ENCODE measurements at places on chromosomes 3 and 15. TPM values are rescaled to one million over a fixed set of nuclear protein-coding genes. Genes with fewer than 3 reads are reported as not detected.
A peak's percentile ranks its signal among the peaks of the same experiment; 100 is the strongest.

The ZNF717 gene
- 19.8 TPM for total RNA-seq

DNA sequence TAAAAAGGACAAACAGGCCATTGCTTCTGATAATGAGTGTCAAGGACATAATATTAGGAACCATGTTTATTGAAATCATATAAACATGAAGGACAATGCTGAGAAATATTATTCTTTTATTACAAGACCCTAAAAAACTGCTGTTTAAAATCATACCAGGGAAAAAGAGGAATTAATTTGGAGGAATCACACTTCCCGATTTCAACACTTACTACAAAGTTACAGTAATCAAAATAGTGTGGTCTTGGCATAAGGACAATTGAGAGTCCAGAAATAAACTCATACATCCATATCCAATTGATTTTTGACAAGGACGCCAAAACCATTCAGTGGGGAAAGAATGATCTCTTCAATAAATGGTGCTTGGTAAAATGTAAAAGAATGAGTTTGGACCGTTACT, 13.0 kb downstream of the CYP1A1 start:
- H3K4me3 ChIP-seq: no peak overlapping the region
- DNase-seq: no peak
- H3K27ac ChIP-seq: no peak overlapping the region

DNA sequence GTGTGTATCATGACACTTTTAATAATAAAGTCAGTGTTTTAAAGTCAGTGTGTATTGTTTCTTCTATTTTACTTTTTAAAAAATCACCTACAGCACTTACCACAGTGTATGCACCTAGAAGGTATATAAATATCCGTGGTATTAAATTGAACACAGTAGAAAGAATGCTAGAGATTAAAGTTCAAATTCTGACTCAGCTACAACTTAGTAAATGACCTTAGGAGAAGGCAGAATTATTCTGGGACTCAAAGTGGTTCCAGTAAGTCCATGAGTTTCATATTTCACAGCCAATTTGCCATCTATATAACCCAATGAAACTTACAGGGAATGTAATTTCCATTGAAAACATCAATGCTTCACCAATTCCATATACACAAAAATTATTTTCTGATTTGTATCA, 52.7 kb upstream of the MAP4 start:
- peak overlapping the region; percentile 18 for H3K27ac ChIP-seq
- H3K4me3 ChIP-seq: no peak overlapping the region
- no peak for DNase-seq
- no peaks in the 10 kb centered on the region for H3K27me3 ChIP-seq
- H3K36me3 ChIP-seq: no peaks in the 10 kb centered on the region

The ZNF662 gene
- 12.8 TPM for total RNA-seq

The MKRN3 gene
- not detected for total RNA-seq

- H3K4me1 ChIP-seq: no peaks in the 10 kb centered on the region
- H3K27ac ChIP-seq: no peak overlapping the region
- DNase-seq: no peak
Observed at GRCh38 chr3:62361824-62362223, 11.5 kb downstream of the FEZF2 start.

The TGM4 gene
- total RNA-seq: not detected

GRCh38 chr3:133884054-133884886, 11.4 kb downstream of the RAB6B start:
- H3K27me3 ChIP-seq: no peaks in the 10 kb centered on the region
- no peak overlapping the region for H3K4me3 ChIP-seq

DNA sequence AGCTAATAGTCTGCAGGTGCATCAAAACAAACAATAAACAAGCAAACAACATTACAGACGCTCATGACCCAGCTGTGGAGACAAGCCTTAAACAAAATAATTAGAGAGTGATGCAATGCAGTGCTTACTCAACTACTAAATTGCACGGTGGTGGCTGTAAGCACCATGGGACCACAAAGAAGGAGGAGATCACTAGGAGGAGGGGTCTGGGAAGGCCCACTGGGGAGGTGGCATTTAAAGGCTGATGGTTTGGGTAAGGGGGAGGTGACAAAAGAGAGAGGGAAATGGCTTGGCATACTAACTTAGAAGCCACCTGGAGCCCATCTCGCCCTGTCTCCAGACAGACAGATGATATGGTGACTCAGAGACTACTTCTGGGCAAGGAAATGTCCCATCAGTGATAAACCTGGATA, 516.7 kb downstream of the FOXP1 start:
- no peaks in the 10 kb centered on the region for H3K27me3 ChIP-seq
- H3K27ac ChIP-seq: no peak overlapping the region
- H3K4me1 ChIP-seq: no peaks in the 10 kb centered on the region

The RAB6B gene
- 17.7 TPM for total RNA-seq

GRCh38 chr3:45826321-45826720, 15.6 kb downstream of the LZTFL1 start:
- no peak for DNase-seq
- H3K27me3 ChIP-seq: no peaks in the 10 kb centered on the region
- H3K36me3 ChIP-seq: peaks cover 12% of the 10 kb centered on the region
- H3K27ac ChIP-seq: no peak overlapping the region

The LRRIQ4 gene
- total RNA-seq: not detected

The EFHB gene
- total RNA-seq: 2.1 TPM

DNA sequence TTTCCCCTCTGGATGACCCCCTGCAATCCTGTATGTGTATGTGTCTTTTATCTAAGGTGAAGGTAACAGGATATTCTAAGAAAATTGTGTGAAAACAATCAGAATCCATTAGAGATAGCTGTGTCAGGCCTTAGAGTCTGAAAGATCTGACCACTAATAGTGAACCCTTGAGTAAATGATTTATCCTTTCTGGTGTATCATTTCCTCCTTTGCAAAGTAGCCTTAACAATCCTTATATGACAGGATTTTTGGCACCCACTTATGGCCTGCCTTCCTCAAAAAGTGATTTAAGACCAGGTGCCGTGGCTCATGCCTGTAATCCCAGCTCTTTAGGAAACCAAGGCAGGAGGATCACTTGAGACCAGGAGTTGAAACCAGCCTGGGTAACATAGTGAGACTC, 110.2 kb downstream of the RBPMS2 start:
- peaks cover 4% of the 10 kb centered on the region for H3K4me1 ChIP-seq
- H3K4me3 ChIP-seq: no peak overlapping the region
- no peak overlapping the region for H3K27ac ChIP-seq
- DNase-seq: no peak
- H3K27me3 ChIP-seq: no peaks in the 10 kb centered on the region

DNA sequence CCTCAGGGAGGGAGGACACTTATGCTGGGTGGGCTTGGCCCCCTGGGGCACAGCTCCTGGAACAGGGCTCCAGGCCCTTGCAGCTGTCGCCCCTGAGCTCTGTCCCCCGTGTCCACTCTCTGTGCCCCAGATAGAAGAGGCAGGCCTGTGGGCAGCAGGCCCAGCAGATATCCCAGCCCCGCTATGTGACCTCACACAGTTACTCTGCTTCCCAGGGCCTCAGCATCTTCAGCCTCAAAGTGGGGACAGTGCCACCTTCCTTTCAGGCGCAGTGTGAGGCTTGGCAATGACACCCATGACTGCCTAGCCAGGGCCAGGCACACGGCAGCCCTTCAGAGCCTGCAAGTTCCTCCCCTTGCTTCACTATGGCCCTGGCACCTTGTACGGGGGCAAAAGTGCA, 98.4 kb downstream of the IQSEC1 start:
- no peak for DNase-seq
- H3K27ac ChIP-seq: no peak overlapping the region
- peaks cover 4% of the 10 kb centered on the region for H3K4me1 ChIP-seq
- H3K4me3 ChIP-seq: no peak overlapping the region

The LRRC3B gene
- 0.19 TPM for total RNA-seq

DNA sequence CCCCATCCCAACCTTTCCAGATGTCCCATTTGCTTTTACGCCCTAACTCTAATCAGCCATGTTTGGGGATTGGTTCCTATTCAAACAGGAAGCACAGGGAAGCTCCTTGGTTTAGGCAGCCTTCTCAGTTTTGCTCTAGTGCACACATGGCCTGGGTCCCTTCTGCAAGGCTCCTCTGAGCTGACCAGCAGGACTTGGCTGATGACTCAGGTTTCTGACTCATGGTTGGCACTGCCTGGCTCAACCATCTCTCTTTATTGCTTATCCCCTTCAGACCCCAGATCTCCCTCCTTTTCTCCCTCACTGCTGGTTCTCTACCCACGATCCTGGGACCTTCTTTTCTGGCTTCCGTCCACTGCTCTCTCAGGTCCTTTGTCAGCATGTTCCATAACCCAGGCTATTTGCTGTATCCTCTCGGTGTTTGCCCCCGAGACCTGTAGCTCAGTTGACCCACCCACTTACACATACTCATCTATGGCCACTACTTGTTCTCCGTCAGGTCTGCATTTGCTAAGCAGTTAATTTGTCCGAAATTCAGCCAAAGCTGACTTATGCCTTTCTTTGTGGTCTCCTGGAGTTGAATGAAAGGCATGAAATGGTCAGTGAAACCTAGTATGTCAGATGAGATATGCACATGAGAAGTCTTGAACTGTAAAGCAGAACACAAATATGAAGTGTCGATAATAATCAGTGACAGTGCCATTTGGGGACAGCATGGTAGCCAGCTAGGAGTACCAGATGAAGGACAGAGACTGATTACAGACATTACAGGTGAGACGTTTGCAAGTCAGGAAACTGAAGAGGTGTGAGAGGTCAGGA, 323.5 kb upstream of the ROPN1 start:
- no peak overlapping the region for H3K4me3 ChIP-seq
- no peaks in the 10 kb centered on the region for H3K4me1 ChIP-seq
- no peaks in the 10 kb centered on the region for H3K36me3 ChIP-seq
- no peaks in the 10 kb centered on the region for H3K27me3 ChIP-seq
- no peak overlapping the region for H3K27ac ChIP-seq

GRCh38 chr3:180633722-180634121, 31.8 kb downstream of the TTC14 start:
- no peak overlapping the region for H3K27ac ChIP-seq
- H3K36me3 ChIP-seq: no peaks in the 10 kb centered on the region
- H3K4me1 ChIP-seq: no peaks in the 10 kb centered on the region
- H3K4me3 ChIP-seq: no peak overlapping the region
- H3K27me3 ChIP-seq: no peaks in the 10 kb centered on the region

The CYP1A1 gene
- total RNA-seq: 0.13 TPM

Data from kidney (tissue), 22 donors.